NK-92 treated with Interleukin-12 subunit alpha and Interleukin-12 subunit beta, amount 100 ng/mL, for 24 hours (cell line): ENCODE measurements at places on chromosomes 7 and 10.

DNA sequence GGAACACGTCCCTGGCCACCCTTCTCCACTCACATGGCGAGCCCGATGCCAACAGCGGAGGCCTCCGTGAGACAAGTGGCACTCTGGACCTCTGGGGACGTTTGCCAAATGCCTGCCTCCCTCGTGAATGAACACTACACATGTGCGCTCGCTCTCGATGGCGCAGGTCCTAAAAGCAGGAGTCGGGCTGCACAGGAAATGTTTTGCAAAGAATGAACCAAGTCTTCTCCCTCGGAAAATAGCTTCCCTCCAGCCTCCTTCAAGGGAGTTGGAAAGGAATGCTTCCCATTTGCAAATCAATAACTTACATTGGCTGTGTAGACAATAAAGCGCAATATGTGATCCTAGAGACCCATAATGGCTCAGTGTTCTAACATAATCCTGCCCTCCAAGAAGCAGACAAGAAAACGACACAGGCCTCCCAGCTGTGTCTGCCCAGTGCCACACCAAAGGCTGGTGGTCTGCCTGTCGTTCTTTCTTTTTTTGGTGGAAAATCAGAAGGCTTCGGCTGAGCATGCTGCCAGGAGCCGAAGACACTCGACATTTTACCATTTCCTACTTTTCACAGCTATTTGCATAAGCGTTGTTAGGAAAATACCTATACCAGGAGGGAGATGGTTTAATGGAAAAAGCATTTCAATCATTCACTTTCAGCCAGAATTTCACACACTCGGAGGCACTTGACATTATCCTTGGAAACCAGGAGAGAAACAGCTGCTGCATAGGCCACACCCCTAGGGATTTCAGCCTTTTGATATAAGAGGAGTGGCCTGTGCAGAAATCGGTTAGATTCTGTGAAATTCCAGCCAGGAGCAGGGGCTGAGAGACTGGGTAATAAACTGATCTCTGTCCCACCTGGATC is 38.4 kb downstream of the ATXN7L1 start:
- no peak for DNase-seq

DNA sequence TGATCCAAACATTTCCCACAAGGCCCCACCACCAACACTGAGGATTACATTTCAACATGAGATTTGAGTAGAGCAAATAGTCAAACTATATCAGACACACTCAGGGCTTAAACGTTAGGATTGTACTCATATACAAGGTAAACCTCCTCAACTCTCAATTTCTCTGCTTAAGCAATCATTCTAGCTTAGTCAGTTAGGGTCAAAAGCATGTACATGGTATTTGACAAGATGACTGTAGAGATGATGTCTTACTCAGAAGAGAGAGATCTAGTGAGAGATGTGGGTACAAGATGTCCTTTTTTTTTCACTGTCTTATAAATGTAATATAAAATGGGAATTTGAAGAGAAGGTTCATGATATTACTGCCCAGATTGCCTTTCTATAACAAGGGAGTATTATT is 270.1 kb downstream of the PRKG1 start:
- DNase-seq: no peak

DNA sequence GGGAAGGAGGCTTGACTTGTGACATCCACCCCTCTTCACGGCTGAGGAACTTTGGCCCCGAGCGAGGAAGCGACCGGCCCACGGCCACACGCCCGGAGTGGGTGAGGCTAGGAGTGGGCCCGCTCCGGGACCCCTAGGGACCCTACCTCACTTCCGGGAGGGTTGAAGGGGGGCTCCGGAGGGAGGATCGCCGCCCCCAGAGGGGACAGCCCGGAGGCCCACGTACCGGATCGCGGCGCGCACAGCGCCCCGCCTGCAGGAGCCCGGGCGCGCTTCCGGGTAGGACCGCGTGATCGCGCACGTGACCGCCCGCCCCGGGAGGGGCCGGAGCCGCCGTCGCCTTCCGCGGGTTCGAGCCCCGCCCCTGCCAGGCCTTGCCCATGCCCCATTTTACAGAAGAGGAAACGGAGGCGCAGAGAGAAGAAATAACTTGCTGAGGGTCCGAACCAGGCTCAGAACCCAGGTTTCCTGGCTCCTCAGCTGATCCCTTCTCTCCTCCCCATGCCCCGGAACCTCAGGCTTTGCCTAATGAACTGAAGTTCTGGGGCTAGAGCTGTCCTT is at the start of gene HPS1:
HPS1 (minus strand) TSS at position 275 of the 561 bp plus-strand sequence. CDS start 3,695 bp downstream, outside the sequence.
- DNase-seq: peak; percentile 56

- no peak for DNase-seq
Observed at GRCh38 chr10:114083040-114083439, 39.4 kb downstream of the ADRB1 start.

- DNase-seq: peak; percentile 70
Observed at GRCh38 chr7:94133460-94133859, 129.3 kb upstream of the BET1 start.

GRCh38 chr7:1712907-1713501 is 42.9 kb downstream of the ELFN1 start:
- no peak for DNase-seq

DNA sequence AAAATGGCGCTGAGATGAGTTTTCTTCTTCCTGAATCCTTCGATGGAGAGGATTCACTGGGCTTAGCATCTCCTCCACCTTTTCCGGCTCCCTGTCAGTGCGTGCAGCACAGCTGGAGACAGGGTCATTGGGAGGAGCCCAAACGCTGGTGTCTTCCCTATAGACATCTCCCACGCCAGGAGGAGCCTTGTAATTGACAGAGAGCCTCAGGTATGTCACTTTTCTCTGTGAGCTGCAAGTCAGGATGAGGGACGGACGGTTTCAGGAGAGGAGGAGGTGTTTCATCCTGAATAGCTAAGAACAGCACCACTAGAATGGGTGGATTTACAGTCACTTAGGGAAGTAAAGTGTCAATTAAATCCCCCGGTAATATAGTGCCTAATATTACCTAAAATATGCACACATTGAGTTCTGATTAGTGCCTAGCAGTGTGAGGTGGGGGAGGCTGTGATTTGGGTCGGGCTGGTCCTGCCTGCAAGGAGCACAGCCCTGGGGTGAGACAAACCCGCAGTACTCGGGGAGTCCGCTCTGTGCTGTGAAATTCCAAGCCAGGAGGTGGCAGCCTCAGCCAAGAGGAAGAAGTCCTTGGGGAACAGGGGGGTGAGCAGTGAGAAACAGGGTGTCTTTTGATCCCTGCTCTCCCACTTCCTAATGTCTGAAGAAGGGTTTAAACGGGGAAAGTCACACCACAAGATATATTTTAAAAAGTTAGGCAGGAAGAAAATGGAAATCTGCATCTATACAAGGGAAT is 28.2 kb downstream of the IL15RA start:
- DNase-seq: no peak

- DNase-seq: no peak
Observed at GRCh38 chr10:114281006-114281405, 42.0 kb downstream of the VWA2 start.

- DNase-seq: no peak
Observed at GRCh38 chr7:115940460-115941060, 90.0 kb downstream of the TFEC start.

GRCh38 chr10:13003004-13003403 is 1.5 kb upstream of the CCDC3 start:
- no peak for DNase-seq

GRCh38 chr10:44898665-44899064 is 12.5 kb upstream of the TMEM72 start:
- no peak for DNase-seq

DNA sequence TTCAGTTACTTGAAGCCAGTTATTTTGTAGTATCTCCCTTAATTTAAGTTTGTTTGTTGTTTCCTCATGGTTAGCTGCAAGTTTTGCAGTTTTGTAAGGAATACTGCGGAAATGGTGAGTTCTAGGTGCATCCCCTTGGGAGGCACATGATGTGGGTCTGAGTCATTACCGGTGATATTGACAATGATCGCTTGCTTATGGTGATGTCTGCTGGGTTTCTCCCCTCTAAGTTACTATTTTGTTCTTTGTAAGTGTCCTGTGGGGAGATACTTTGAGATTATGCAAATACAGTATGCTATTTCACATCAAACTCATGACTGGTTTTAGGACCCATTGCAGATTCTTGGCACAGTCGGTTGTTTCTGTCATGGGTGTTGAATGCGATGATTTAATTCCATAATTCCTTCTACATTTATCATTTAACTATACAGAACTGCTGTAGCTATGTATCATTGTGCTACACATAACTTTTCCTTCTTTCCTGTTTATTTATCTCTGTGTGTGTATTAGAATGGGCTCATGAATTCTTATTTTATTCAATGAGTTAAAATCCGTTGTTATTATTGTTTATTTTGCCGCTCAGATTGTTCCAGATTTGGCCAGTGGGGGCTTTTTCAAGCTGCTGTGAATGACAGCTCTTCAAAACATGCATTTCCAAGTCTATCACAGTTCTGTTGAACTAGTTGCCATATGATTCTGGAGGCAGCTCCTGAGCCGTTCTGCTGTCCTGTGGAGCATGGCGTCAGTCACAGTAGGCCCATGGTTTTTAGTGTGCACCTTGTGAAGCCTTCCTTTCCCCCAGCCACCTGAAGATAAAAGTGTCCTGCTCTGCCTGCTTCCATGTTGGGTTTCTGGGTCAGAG is 18.4 kb downstream of the TSPAN14 start:
- DNase-seq: no peak

DNA sequence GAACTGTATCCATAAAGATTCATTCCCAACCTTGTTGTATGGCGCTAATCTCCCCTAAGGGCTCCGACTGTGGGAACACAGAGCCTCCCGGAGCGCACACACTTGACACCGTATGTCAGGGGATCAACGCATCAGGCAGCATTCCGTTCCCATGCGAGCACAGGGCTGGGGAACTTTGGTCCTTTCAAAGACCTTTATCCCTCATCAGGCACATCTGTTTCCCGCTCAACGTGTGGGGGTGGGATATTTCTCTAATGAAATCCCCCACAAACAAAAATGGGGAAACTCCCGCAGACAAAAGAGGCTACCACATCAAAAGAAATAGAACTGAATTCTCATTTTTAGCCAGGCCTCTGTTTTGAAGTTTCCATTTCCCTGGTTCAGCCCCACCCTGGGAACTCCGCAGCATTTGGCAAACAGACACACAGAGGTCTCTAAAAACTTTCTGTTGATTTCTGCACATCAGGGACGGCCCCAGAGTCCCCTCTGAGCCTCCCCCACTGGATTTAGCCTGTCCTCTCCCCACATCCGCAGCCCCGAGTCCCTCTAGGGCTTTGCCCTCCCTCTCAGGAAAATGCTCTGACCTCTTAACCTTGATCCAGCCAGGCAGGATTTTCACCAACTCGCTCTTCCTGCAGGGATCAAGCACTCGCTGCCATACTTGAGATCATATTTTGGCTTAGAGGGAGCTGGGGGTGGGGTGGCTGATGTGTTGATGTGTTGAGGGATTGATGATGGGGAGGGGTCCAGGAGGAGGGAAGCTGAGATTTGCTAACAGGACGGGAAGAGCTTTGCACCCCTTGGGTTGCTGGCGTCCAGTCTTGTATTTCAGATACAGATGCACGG is 6.6 kb downstream of the CPA5 start:
- DNase-seq: no peak

GRCh38 chr10:123463181-123463580 is 203.0 kb upstream of the GPR26 start:
- no peak for DNase-seq

DNA sequence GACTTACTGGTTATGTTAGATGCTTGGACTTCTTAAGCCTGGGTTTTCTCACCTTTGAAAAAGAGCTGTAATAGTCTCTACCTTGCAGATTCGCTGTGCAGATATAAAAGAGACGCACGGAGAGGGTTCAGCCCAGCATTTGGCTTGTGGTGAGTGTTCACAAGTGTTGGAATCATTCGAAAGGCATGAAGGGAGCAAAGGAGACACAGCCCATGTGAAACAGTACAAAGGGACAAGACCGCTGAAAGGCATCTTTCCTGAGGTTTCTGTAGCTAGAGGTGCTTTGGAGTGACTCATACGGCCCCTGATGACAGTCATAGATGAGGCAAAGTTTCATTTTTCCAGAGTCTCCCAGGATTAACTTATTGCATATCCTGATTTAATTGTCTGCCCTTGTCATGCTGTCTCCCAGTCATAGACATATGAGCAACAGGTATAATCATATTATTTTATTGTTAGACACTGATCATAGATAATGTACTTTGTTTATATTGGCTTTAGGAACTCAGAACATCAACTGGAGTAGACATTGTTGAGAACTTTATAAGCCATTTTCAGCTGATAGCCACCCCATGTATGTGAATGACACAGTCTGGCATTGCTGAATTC is 171.1 kb downstream of the ADRA2A start:
- no peak for DNase-seq

DNA sequence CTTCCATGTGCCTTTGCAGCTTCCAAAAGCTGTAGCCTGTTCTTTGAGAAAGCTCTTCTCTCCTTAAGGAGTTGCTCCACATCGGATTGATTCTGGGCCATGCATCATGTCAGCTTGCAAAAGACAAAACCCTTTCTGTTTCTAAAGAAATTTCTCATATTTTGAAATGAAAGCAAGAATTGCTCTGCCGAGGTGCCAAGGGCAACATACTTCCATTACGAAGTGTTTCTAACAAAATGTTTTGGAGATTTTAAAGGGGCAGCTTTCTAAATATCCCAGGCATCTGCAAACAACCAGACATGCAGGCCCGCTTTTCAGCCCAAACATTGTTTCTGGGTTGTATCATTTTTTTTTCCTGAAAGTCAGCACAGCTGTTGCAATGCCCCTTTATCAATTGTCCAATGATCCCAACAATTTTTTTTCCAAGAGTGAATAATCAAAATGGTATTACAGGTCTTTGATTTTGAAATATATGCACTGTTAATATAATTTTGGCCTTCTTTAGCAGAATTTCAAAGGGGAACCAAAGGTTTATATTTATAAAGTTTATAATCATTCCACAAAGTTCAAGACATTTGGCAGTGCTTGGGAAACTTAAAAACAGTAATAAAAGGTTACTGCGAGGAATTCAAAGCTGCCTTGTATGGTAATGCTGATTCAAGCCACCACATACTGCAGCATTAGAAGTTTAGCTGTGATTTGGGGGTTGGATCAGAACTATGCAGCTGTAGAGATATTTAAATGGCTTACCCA is 61.0 kb downstream of the TES start:
- no peak for DNase-seq

DNA sequence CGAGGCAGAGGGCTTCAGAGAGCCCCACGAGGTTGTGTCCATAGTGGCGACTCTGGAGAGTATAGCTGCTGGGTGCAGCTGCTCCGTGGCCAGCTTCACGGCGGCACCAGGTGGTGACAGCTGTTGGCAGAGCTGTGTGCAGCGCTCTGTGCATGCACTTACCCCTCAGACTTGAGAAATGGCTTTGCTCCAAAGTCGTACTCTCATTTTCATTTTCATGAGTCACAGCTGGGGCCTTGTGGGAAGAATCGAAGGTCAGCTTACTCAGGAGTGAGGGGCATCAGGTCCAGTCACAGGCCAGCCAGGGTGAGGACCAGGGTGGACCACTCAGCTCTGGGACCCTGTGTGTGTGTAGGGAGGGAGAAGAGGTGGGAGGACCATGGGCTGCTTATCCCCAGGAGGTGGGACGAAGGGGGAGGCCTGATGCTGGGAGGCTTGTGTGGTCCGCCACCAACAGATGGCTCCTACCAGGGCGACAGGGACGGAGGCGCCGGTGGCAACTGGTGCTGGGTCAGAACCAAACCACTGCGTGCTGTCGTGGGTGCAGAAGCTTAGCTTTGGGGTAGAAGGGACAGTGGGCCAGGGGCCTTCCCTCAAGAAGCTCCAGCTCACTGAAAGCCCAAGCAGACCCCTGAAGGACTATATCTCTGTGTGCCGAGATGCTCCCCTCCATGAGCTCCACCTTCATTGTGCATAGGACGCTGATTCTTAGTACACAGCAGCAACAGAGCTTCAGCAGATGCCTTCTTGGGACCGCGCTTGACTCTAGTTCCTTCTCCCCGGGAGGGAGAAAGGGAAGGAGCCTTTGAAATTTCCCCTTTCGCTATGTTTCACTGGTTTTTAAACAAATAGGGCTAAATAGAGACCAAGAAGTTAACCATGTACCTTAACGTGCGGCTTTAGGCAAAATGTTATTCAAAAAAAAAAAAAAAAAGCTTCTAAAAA is 225.0 kb downstream of the CELF2 start:
- no peak for DNase-seq
